ENCODE measurements at places on chromosomes 16 and 17. TPM values are rescaled to one million over a fixed set of nuclear protein-coding genes. Genes with fewer than 3 reads are reported as not detected.

GRCh38 chr16:73405851-73406250, 357.9 kb upstream of the ZFHX3 start:
- no peak for DNase-seq
- H3K36me3 ChIP-seq: no peaks in the 10 kb centered on the region
- no peak overlapping the region for H3K27ac ChIP-seq
- no peak overlapping the region for H3K4me3 ChIP-seq

Gene SLFN12L
- 2.3 TPM for total RNA-seq

Gene NCBP3
- 46.7 TPM for total RNA-seq

GRCh38 chr17:82638183-82638773, 10.0 kb downstream of the WDR45B start:
- H3K27me3 ChIP-seq: no peaks in the 10 kb centered on the region
- no peak overlapping the region for H3K4me3 ChIP-seq
- no peaks in the 10 kb centered on the region for H3K36me3 ChIP-seq
- no peak overlapping the region for H3K27ac ChIP-seq

- no peaks in the 10 kb centered on the region for H3K4me1 ChIP-seq
- H3K36me3 ChIP-seq: no peaks in the 10 kb centered on the region
- no peak overlapping the region for H3K27ac ChIP-seq
- DNase-seq: no peak
Measured at GRCh38 chr16:23987443-23987842, 151.7 kb downstream of the PRKCB start.

- no peak overlapping the region for H3K27ac ChIP-seq
- H3K27me3 ChIP-seq: no peaks in the 10 kb centered on the region
- no peaks in the 10 kb centered on the region for H3K4me1 ChIP-seq
- no peak for DNase-seq
- H3K4me3 ChIP-seq: no peak overlapping the region
Measured at GRCh38 chr17:33436321-33436720, 143.2 kb upstream of the ASIC2 start.

Gene TP53TG3D
- not detected for total RNA-seq

DNA sequence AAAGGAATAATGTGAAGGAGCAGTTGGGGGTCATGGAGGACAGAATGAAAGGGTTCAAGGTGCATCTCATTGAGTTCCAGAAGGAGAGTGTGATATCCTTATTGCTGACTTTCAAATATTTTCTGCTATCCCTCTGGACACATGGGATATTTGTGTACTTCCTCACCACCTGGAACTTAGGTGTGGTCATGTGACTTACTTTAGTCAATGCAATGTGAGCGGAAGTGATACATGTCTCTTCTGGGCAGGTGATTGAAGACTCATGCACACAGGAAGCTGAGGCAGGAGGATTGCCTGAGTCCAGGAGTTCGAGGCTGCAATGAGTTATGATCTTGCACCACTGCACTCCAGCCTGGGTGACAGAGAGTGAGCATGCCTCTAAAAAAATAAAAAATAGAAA, 36.7 kb upstream of the TANC2 start:
- H3K27me3 ChIP-seq: no peaks in the 10 kb centered on the region
- no peak overlapping the region for H3K4me3 ChIP-seq
- no peaks in the 10 kb centered on the region for H3K4me1 ChIP-seq
- no peak for DNase-seq
- no peaks in the 10 kb centered on the region for H3K36me3 ChIP-seq

DNA sequence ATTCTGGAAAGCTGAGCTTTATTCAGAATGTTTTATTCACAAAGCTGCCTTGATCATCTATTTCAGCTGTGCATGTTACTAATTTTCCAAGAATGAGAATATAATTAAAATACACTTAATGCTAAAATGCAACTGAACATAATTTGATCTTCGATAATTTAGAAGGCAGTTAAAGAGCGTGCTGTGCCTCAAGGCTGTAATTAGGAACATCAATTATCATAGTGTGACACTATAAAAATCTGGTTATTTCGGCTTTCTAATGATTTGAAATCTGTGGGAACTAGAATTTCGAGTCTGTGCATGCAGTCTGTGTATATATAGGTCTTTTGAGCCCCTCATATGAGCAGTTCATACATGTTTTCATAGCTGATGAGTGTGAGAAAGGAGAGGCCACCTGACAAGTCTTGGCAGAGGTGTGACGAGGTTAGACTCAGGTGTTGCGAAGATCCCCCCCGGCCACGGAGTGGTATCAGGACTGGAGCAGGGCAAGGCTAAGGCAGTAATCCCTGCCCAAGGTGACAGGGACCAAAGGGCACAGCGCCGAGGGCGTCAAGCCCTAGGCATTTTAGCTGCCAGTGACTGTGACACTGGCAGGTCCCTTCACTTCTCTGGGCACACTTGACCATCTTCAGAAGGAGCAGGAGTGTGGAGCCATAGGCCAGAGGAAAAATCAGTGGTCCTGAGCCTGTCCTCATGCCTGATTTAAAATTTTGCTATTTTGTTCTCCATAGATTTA, 328.5 kb downstream of the SNX29 start:
- no peaks in the 10 kb centered on the region for H3K4me1 ChIP-seq
- no peak overlapping the region for H3K4me3 ChIP-seq
- no peak for DNase-seq
- H3K27me3 ChIP-seq: no peaks in the 10 kb centered on the region
- no peaks in the 10 kb centered on the region for H3K36me3 ChIP-seq
- no peak overlapping the region for H3K27ac ChIP-seq

DNA sequence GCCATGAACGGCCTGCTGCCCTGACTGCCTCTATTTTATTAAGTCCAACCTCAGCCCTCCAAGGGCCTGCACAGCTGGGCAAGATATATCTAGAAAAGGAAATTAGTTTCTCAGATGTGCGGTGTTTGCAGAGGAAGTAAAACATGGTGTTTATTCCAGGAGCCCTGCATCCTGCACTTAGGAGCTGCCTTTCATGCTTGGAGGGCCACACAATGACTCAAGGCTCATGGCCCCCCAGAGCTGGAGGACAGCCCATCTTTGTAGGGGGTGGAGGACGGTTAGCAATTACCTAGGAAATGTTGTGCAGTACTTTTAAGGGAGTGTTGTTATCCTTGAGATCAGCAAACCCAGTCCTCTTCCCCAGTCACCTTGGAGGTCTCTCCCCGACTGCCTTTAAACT, 80.5 kb downstream of the COPRS start:
- H3K36me3 ChIP-seq: no peaks in the 10 kb centered on the region
- H3K27me3 ChIP-seq: no peaks in the 10 kb centered on the region
- H3K4me1 ChIP-seq: no peaks in the 10 kb centered on the region
- H3K27ac ChIP-seq: no peak overlapping the region

DNA sequence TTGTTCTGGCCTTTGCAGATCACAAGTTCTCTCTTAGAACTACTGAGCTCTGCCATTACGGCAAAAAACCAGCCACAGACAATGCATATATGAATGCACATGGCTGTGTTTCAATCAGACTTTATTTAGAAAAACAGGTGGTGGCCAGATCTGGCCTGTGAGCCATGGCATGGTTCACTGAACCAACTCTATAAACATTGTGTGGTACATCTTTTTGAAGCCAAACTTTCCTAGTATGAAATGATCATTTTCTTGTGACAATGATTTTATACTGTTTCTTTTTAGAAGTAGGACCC, 65.9 kb upstream of the AMZ2 start:
- no peaks in the 10 kb centered on the region for H3K36me3 ChIP-seq
- H3K4me3 ChIP-seq: no peak overlapping the region
- DNase-seq: no peak
- no peaks in the 10 kb centered on the region for H3K4me1 ChIP-seq

Gene ESRP2
- total RNA-seq: 0.70 TPM

GRCh38 chr17:18156976-18157280, 26.7 kb upstream of the ALKBH5 start:
- H3K27ac ChIP-seq: peak overlapping the region; percentile 79
- no peaks in the 10 kb centered on the region for H3K27me3 ChIP-seq
- no peak for DNase-seq
- H3K4me3 ChIP-seq: no peak overlapping the region

- no peaks in the 10 kb centered on the region for H3K36me3 ChIP-seq
- H3K4me1 ChIP-seq: no peaks in the 10 kb centered on the region
- H3K27me3 ChIP-seq: no peaks in the 10 kb centered on the region
- DNase-seq: no peak
Measured at GRCh38 chr16:68478526-68479250, 30.4 kb upstream of the SMPD3 start.

GRCh38 chr16:31085873-31086628, 2.7 kb downstream of the PRSS53 start:
- H3K4me1 ChIP-seq: no peaks in the 10 kb centered on the region
- no peak overlapping the region for H3K27ac ChIP-seq
- no peak for DNase-seq
- H3K27me3 ChIP-seq: no peaks in the 10 kb centered on the region

DNA sequence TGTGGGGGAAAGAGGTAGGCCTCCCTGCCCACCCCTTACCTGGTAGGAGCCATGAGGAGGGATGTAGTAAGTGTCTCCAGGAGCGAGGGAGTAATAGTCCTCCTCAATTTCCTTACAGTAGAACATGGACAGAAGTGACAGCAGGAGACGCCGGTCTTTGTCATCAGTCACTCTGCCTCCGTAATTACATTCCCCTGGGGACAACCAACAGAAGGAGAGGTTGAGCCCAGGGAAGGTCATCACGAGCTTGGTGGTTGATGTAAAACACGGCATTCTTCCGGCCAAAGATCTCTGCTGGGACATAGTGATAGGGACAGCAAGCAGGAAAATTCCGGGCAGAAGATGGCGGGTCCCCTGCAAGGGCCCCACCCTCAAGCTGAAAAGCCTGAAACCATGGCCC, 47.9 kb downstream of the LYRM1 start:
- H3K27me3 ChIP-seq: no peaks in the 10 kb centered on the region
- DNase-seq: no peak
- H3K27ac ChIP-seq: no peak overlapping the region
- H3K4me1 ChIP-seq: no peaks in the 10 kb centered on the region
- no peak overlapping the region for H3K4me3 ChIP-seq
